Suppressor macrophage treated with lipopolysaccharide for 4 hours (primary cell): ENCODE measurements at places on chromosomes 11 and 22.

DNA sequence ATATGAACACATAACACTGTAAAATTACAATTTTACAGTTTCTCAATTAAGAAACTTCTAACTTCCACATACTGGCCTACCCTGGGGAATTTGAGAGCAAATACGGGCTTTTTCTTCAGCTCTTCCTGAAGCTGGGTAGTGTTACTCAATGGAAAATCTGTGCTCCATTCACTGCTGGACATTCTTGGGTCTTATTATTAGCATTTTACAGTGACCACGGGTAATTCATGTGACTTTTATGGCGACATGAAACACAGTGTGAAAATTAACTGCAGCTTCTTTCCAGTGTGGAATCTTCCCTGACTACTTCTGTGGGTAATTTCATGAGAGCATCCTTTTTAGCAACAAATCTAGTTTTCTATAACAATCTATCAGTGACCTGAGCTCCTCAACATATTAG is 423.7 kb upstream of the ANO5 start:
- no peak for DNase-seq

- no peak for DNase-seq
Observed at GRCh38 chr11:133277886-133278285, 254.4 kb downstream of the OPCML start.

- no peak for DNase-seq
Observed at GRCh38 chr22:25361899-25362214, 142.4 kb downstream of the CRYBB2 start.

GRCh38 chr11:26575946-26576345 is 3.9 kb upstream of the MUC15 start:
- no peak for DNase-seq
